ENCODE measurements at places on chromosomes 2 and 18.

DNA sequence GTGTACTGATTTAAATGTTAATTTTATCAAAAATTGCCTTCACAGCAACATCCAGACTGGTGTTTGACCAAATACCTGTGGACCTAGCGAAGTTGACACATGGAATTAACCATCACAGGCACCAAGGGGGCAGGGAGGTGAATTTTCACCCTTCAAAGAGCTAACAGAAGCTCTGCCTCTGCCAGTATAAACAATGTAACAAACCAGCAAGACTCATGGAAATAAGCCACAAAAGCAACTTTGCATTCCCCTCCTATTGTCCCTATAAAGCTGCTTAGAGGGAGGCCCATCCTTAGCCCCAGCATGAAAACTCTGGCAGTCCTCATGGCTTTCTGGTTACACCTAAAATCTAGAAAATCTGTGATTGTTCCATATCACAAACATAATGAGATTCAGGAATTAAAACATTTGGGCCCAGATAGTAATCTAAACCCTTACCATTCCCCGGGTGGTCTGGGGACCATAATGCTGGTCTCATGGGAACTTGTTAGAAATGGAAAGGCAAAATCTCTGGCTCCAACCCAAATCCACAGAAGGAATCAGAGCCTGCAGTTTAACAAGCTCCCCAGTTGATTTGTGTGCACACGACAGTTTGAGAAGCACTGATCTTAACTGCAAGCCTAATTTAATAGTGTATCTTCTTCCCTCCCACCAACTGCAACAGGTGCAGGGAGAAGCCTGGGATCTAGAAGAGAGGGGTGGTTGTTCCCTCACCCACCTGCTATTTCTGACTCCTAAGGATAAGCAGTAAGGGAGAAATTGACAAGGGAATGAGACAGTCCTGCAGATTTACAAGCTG, 23.1 kb downstream of the SERPINB11 start:
- DNase-seq, result no peak

GRCh38 chr2:197516393-197516761, 511 bp downstream of the MOB4 start:
- peak; percentile 15 for DNase-seq

GRCh38 chr2:154338352-154338967, 360.0 kb upstream of the KCNJ3 start:
- DNase-seq, result no peak

GRCh38 chr2:106956879-106957278, 70.9 kb upstream of the ST6GAL2 start:
- DNase-seq, result no peak

DNA sequence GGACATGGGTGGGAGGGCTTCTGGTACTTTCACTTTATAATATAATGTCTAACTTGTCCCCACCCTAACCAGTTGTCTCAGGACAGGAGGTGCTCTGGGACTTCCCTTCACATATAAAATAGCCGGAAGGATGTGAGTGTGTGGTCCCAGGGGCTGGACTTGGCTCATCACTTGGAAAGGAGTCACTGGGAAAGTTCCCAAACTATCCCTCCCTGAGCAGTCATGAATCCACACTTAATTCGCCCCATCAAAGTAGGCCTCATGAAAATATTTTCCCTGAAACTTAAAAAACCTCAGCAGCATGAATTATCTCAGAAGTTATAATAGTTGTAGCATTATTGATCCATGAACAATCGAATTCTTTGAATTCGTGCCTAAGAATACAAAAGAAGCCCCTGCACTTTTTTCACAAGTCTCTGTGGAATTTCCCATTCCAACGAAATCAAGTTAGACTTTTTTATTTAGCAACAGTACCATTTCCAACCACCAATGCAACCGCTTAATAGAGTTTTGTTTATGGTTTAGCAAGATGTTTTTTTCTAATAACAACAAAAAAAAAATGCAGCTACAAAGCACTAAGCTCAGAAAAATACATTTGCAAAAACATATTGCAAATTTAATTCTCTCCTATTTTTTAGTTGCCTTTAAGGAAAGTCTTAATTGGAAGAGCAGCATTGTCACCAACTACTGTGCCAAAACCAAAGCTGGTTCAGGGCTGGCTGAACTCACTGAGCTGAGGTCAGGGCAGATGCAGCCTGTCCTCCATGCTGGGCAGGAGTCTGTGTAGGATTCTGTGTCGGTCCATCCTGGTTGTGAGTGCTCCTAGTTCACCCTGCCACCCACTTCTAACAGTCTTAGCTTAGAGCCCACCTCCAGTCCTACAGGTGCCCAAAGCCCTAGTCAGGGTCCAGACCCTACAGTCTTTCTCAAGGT, 68.8 kb upstream of the SPTBN1 start:
- DNase-seq, result no peak

DNA sequence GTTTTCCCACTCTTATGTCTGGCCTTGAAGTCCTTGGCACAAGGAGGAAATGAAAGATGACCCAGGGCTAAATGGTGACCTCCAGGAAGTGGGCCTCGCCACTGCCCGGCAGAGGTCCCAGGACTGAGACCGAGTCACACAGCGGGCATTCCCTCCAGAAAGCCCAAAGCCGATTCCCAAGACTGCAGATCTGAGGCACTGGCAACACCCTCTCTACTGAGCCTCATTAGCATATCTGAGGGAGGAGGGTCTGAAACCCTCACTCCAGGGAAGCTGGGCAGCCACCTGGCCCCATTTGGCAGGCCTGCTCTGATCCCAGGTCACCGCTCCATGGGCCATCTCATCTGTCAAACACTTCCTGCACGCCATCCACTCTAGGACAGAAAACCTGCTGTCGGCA, 29.1 kb downstream of the FAM178B start:
- DNase-seq, result no peak

- DNase-seq, result no peak
Observed at GRCh38 chr2:56348392-56349210, 164.8 kb downstream of the CCDC85A start.

- no peak for DNase-seq
Observed at GRCh38 chr2:170123593-170123992, 54.4 kb upstream of the MYO3B start.

- no peak for DNase-seq
Observed at GRCh38 chr18:63298400-63299365, 20.9 kb downstream of the BCL2 start.

- no peak for DNase-seq
Observed at GRCh38 chr2:159067971-159068370, 99.5 kb downstream of the TANC1 start.

- no peak for DNase-seq
Observed at GRCh38 chr18:76592981-76593381, 97.9 kb upstream of the ZNF516 start.

DNA sequence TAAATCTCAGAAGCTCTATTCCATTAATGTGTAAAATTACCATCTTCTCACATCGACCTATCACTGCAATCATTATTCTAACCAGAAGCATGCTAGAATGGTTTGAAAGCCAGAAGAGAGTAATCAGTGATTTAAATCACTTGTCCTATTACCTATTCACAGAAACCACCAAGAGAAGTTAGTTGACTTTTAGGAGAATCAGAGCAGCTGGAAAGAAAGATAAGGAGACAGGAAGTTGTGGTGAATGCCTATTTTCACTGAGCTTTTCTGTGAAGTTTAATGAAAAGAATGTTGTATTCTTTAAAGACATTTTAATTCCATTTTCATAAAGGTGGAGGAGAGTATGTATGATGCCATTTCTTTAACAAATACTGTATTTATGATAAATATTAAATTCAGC, 352.6 kb upstream of the CRIM1 start:
- DNase-seq, result no peak

DNA sequence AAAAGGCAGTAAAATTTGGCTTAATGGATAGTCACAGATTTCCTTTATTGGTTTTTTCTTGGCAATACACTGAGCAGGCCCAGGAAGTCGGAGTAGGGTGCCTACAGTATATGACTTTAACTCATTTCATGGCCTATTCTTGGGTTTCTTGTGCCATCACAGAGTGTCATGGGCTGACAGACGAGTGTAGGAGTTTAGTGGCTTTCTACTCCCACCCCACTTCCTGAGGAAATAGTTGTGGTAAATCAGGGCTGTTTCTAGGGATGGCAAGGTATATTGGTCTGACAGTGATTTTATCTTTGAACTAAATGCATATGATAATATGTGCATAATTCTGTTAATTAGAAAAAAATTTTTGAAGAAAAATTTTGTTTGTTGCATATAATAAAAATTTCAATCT, 100.1 kb downstream of the PLCL1 start:
- DNase-seq, result no peak

DNA sequence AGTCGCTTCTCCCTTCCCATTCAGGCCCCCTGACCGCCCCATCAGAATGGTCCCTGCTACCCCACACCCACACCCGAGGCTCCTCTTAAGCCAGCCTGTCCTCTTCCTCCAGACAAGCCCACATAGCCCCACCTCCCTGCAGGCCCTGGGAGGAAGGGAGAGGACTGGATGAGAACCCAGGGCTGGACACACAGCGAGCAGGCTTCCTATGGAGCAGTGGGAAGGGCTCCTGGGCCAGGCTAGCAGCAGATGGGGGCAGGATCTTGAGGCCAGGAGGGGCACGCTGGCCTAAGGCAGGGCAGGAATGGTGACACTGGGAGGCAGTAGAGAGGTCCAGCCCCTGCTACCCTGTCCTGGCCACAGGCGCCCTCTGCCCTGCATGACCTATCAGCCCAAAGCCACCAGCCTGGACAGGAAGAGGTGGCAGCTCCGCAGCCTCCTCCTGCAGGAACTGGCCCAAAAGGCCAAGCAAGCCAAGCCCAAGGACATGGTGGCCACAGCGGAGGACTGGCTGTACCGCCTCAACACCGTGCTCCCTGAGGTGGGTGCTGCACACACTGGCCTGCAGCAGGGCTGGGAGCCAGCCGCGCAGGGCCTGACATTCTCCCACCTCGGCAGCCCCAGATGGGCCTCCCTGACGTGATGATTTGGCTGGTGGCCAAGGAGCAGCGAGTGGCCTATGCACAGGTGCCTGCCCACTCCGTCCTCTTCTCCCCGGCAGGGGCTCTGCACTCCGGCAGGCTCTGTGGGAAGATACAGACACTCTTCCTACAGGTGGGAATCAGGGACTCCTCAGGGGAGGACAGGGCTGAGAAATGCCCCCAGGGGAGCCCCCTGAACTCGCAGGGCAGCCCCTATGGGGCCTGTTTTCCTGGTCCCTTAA, 43.3 kb downstream of the FER1L5 start:
- DNase-seq, result no peak

- DNase-seq, result no peak
Observed at GRCh38 chr2:181499231-181499630, 42.0 kb downstream of the ITGA4 start.

- no peak for DNase-seq
Observed at GRCh38 chr2:144516981-144517865, 2.7 kb downstream of the ZEB2 start.

- no peak for DNase-seq
Observed at GRCh38 chr2:208491641-208492040, 85.0 kb downstream of the PTH2R start.

- no peak for DNase-seq
Observed at GRCh38 chr2:99338029-99338585, 918 bp downstream of the EIF5B start.

GRCh38 chr2:12964904-12965539, 248.3 kb downstream of the TRIB2 start:
- DNase-seq, result no peak

GRCh38 chr2:215870088-215870490, 143.3 kb downstream of the MREG start:
- no peak for DNase-seq

DNA sequence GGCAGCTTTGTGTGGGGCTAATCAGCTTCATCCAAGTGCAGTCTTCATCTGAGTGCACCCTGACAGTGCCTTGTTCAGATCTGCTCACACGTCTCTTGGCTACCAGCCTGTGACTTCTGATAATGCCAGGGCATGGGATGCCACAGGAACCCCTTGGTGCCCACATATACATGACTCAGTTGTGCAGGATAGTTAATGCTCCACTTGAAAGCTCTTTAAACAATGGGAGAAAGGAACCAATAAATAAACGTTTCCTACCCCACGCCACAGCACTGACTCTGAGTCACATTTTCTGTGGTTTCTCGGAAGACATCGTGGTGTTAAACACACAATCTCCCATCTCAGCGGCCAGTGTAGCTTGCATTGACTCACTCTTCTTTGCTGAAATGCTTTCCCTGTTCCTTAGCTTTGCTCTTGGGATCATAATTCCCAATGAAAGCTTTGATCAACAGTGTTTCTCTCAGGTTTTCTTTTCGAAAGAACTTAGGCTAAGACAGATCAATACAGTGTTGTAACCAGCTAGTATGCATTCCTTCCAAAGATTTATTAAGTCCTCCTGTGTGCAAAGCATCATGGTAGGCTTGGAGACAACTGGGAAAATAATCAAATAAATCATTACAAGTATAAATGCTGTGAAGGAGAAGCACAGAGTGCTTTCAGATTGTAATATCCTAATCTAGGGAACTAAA, 142.0 kb downstream of the COPS8 start:
- no peak for DNase-seq

GRCh38 chr2:112682101-112682500, 36.4 kb downstream of the SLC20A1 start:
- no peak for DNase-seq

GRCh38 chr18:50089702-50090101, 105.2 kb downstream of the MYO5B start:
- DNase-seq, result no peak

DNA sequence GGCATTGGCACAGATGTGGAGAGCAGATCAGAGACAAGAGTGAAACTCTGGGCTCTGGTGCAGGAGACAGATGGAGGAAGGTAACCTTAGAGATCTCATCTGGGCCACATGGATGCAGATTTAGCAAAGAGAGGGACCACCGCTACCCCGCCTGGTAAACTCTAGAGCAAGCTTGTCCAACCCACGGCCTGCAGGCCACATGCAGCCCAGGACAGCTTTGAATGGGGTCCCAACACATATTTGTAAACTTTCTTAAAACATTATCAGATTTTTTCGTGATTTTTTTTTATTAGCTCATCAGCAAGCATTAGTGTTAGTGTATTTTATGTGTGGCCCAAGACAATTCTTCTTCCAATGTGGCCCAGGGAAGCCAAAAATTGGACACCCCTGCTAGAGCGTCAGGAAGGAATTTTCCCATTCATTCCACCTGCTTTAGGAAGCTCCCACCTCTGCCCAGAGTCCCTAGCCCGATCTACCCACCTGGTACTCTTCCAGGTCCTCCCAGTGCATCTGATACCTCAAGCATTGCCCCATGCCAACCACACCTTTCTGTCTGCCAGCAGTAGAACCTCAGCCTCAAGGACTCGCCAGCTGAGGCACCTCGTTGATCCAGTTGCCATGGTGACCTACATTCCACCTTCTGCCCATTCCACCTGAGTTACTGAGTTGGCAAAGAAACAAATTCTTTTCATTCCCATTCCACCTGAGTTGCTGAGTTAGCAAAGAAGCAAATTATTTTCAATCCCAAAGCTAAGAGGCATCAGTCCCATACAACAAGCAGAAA, at the start of gene CIB4:
Gene CIB4 (minus strand): TSS at position 586 of the 784 bp plus-strand sequence. CDS start 52 bp downstream, at position 534.
- no peak for DNase-seq

- no peak for DNase-seq
Observed at GRCh38 chr2:240705204-240705791, 13.6 kb downstream of the AQP12A start.

GRCh38 chr2:149132901-149133300, 94.4 kb downstream of the LYPD6B start:
- DNase-seq, result no peak

- DNase-seq, result no peak
Observed at GRCh38 chr2:23419171-23420090, 34.5 kb downstream of the KLHL29 start.

All from activated T-helper 1 cell treated with Interleukin-2 at 50 U/mL for 16 hours (primary cell).